Activated CD8-positive, alpha-beta memory T cell treated with anti-CD3 and anti-CD28 coated beads for 4 hours (primary cell): ENCODE measurements at places on chromosomes 1 and 21.

DNA sequence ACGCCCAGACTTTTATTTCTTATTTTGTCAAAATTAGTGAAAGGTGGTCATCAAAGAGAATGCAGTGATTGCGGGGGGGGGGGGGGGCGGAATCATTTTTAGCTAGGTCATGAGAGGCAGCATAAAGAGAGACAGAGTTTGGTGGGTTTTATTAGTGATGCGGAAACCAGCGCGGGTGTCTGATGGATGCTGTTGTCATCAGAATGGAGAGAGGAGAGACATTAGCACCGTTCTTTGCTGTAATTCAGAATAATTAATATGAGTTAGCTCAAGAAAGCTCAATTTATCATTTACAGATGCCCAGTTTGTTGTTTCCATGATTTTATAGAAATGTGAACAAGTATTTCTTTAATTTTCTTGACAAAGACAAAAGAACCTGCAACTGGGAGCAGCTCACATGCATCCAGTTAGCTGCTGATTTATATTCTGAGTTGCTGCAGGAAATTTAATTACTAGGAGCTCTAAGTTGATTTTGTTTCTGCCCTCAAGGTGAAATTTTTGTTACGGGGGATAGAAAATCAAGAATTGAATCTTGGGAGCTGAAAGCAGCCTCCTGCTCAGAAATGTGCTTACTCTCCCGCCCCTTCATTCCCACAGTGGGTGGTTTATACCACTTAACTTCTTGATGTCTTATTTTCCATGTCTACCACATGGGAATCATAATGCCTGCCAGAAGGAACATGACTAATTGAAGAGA lies 133.4 kb upstream of the MAP1LC3C start:
- DNase-seq, result no peak

- no peak for DNase-seq
These were observed 146.9 kb downstream of the DAB1 start for GRCh38 chr1:57276918-57277317.

DNA sequence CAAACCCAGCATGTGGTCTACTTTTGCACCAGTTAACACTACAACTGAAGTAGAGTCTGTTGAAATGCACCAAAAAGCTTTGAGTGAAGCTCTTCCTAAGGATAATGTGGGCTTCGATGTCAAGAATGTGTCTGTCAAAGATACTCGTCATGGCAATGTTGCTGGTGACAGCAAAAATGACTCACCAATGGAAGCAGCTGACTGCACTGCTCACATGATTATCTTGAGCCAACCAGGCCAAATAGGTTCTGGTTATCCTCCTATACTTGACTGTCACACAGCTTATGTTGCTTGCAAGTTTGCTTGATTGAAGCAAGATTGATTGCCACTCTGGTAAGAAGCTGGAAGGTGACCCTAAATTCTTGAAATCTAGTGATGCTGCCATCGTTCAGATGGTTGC lies 85.2 kb downstream of the DENND1B start:
- no peak for DNase-seq

DNA sequence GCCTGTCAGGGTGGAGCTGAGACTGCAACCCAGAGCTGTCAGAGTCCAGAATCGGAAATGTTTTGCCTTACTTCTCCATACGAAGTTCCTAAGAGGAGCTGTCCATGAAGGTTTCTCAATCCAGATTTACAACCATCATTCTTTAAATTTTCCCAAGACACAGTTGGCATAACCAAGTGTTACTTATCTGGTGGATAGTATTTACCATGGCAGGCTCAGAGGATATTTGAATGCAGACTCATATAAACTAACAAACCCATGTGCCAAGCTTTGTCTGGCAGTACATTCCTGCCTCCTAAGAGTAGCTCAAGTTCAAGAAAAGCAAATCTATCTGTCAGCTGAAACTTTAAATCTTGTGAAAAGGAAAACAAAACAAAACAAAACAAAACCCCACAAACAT lies 267.9 kb downstream of the ZNF326 start:
- DNase-seq, result no peak

- DNase-seq, result no peak
These were observed 303.6 kb downstream of the KCNH1 start for GRCh38 chr1:210830034-210831028.

DNA sequence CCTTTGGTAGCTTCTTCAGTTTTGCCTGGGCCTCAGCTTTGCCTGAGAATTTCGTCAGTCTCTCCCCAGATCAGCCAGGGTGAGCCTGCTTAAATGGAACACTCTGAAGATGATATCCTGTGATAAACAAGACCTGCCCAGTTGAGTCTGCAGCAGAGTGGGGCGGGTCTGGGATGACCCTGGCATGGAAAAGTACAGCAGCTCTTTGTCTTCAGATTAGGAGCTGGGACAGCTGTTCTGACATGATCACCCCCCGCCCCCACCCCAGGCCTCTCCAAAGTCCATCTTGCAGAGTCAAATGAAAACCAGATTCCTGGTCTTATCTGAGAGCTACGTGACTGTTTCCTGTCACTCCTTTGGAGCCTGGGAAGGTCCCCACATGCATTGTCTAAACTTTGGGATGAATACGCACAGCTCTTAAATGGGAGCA lies 2.2 kb upstream of the TMEM51 start:
- DNase-seq, result no peak

GRCh38 chr1:201429736-201430501 lies 8.4 kb upstream of the TNNI1 start:
- no peak for DNase-seq
